ENCODE measurements at places on chromosomes 11 and 22.

GRCh38 chr11:7251836-7252682 lies at the start of gene SYT9:
TSS of gene SYT9 (plus strand) at chr11:7251904. CDS start at chr11:7252187, 283 bp downstream.
- DNase-seq, result peak; percentile 8

- DNase-seq, result no peak
Observed at GRCh38 chr22:30574095-30574981, at the start of gene GAL3ST1. TSS of gene GAL3ST1 (minus strand) at chr22:30574665. CDS start at chr22:30557392, 17,273 bp downstream.

- no peak for DNase-seq
Observed at GRCh38 chr11:45023065-45023365, 72.3 kb upstream of the TP53I11 start.

- no peak for DNase-seq
Observed at GRCh38 chr11:21142007-21142406, 472.6 kb downstream of the NELL1 start.

DNA sequence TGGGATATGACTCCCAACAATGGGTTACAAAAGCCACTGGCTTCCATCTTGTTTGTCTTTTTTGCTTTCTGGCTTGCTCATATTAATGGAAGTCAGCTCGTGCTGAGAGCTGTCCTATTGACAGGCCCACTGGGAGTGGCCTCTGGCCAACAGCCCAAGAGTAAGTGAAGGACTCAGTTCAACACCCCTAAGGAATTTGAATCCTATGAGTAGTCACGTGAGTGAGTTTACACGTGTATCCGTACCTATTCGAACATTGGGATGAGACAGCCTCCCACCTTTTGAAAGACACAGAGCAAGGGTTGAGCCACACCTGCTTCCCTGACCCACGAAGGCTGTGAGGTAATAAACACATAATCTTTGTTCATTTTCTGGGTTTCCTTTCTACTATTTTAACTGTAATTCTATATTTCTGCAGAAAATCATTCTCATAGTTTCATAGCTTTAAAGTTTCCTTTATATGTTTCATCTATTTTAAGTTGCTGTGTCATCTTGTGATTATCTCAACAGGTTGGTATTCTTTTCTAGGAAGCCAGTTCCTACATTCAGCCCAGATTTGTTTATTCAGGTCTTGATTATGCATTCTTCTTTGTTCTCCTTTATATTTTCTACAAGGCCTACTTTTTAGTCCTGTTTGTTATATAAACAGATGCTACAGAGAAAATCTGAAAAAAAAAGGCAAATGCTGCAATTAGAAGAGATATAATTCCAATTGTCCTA lies 802.3 kb downstream of the CNTN5 start:
- DNase-seq, result no peak
